ENCODE measurements at places on chromosomes 1 and 21. TPM values are rescaled to one million over a fixed set of nuclear protein-coding genes. Genes with fewer than 3 reads are reported as not detected.
A peak's percentile ranks its signal among the peaks of the same experiment; 100 is the strongest.

S100A9 gene
- total RNA-seq, result not detected

DNA sequence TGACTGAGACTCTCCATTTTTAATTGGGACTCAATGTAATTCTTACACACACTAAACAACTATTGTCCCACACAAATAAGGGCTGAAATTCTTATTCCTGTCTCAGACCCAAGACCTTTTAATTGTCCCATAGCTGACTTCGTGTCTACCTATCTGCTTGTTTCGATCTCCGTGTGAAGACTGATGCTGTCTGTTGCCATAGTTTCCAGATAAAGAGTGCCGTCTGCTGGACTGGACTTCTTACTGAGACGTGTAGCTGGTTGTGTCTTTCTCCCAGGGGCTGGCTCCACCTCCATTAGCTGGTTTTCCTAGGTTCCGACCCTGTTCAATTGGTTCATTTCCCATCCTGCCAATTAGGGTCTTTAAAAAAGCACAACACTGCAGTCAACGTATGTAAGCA lies 235.3 kb upstream of the PLXNA2 start:
- no peak for DNase-seq

MX2 gene
- 12.4 TPM for total RNA-seq

DNA sequence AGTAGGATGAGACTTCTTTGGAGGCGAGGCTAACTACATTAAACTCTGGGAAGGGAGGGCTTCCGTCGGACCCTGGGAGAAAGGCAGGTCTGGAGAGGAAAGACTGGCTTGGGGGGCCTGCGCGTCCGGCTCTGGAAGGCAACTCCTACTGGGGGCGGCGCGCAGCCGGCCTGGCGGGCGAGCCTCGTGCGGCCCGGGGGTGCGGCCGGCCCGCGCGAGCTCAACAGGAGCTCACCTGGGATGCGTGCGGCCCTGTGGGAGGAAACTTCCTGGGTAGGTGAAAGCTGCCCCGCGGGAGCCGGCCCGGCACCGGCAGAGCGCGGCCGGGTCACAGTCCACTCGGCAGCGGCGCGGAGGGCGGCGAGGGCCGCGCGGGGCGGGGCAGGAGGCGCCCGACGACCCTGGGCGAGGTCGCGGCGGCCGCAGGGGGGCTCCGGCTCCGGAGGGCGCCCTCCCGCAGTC lies 449 bp downstream of the EPS15 start:
- DNase-seq, result no peak

TDRD10 gene
- 1.6 TPM for total RNA-seq

DNA sequence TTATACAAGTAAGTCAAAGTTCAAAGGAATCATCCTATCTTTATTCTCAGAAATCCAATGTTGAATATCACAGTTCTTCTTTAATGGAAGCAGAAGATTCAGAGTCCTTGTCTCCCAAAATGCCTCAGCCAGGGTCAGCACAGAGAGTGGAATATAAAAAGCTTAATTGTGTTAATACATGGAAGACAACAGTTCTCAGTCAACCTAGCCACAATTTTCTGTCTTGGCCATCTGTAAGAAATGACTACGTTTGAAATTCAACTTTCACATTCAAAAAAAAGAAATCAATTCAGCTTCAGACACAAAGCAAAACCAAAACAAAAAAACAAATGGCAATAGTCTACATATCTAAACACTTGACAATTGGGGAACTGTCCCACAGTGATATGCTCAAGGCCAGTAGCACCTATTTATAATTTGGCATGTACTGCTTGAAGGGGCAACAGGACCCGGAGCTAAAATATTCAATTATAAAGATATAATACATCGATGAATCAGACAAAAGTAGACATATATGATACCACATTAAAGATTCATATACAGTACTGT lies 27.3 kb upstream of the GLIS1 start:
- no peak for DNase-seq

IL20 gene
- not detected for total RNA-seq

DNA sequence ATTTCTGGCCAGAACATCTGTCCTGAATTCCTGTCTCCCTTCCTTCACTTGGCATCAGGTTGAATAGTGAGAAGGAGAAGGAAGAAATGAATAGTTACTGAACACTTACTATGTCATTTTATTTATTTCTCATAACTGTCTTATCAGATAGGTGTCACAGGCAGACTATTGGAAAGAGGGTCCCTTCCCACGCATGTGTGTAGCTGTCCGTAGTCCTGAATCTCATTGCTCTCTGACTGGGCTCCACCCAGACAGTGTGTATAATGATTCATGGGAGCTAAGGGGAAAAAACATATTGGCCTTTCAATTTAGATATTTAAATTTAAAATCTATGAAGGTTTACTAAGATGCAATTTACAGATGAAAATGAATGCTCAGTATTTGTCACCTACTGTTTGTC lies 86.1 kb downstream of the OMA1 start:
- no peak for DNase-seq

- DNase-seq, result peak; percentile 41
Measured at GRCh38 chr1:50929376-50929958, 30.6 kb downstream of the FAF1 start.

- no peak for DNase-seq
Measured at GRCh38 chr1:218481116-218481775, 136.1 kb downstream of the TGFB2 start.

SLC30A10 gene
- not detected for total RNA-seq

GRCh38 chr1:41171266-41171874 lies 70.7 kb downstream of the SCMH1 start:
- no peak for DNase-seq

All from glomerular endothelial cell (primary cell).